ENCODE measurements at places on chromosomes 1 and 21.

GRCh38 chr1:96581772-96582171 is 139.8 kb upstream of the PTBP2 start:
- no peak for DNase-seq

GRCh38 chr1:66464351-66464750 is 69.6 kb upstream of the SGIP1 start:
- no peak for DNase-seq

- DNase-seq: no peak
Measured at GRCh38 chr1:29688471-29689365, 452.4 kb downstream of the PTPRU start.

DNA sequence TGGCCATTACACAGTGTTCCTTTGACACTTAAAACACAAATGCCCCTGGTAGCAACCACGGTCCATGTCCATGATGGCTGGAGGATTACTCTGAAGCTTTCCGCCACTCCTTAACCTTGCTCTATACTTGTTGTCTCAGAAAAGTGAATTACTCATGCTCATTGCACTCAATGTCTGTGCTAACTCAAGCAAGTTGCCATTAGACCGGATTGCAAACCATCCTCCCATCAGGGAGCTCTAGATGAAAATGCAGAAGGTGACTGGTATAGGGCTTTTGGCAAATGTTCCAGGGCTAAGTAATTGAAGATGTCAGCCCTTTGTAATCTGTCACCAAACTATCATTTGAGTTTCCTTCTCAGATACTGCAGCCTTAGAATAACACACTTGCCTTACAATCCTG is 1288.3 kb upstream of the B3GALT2 start:
- no peak for DNase-seq

GRCh38 chr1:22662318-22662717 is 9.3 kb downstream of the C1QB start:
- no peak for DNase-seq

DNA sequence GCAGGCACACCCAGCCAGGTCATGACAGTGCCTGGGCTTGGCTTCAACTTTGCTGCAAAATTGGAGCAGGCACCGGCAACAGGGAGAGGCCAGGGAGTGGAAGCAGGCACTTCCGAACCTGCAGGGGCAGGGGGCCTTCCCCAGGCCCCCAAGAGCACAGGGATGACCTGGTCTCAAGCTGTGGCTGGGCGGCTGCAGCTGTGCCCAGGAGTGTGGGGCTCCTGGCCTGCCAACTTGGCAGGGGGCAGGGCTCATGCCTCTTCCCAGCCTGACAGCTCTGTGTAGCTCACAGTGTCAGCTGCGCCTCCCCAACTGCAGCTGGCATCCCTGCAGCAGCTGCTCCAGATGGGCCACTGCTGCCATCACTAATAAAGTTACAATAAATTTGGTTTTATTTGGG is 51.5 kb upstream of the SCYL3 start:
- no peak for DNase-seq

DNA sequence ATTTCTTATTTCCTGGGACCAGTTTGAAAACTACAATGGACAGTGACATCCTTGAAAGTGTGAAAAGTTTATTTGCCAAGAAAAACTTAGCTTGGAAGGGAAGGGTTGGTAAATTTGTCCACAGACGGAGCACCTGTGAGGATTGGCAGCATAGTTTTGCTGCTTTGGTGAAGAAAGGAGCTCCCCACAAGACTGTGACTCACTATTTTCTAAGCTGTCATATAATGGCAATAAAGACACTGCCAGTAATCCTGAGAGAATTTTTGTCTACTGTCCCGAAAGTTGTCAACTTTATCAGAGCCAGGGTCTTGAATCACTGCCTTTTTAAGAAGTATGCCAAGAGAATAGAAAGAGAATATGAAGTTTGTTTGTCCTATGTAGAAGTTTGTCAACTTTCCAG is 230.8 kb downstream of the NEGR1 start:
- DNase-seq: no peak

DNA sequence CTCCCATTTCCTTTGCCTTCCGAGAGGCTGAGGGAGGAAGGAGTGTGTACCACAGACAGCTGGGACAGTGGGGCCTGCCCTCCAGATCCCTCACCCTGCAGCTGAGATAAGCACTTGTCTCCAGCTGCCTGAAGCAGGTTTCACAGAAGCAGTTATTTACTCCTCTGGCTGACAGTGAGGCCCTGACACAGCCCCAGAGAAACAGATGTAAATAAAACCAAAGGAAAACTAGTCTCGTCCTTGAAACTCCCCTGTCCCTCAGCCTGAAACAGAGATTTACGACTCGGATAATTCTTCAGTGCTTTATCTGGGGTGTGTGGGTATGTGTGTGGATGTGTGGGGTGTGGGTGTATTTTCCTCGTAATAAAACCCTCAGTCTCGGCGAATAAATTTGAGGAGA is 181.1 kb downstream of the IGSF21 start:
- no peak for DNase-seq

All from stimulated activated CD8-positive, alpha-beta memory T cell treated with anti-CD3 and anti-CD28 coated beads, Interleukin-7, amount 100 ng/mL, for 4 hours (primary cell).